LoVo (cell line): ENCODE measurements at places on chromosomes 11 and 22.
A peak's percentile ranks its signal among the peaks of the same experiment; 100 is the strongest.

GRCh38 chr11:37107415-37107814, 509.4 kb upstream of the RAG2 start:
- DNase-seq, result no peak

DNA sequence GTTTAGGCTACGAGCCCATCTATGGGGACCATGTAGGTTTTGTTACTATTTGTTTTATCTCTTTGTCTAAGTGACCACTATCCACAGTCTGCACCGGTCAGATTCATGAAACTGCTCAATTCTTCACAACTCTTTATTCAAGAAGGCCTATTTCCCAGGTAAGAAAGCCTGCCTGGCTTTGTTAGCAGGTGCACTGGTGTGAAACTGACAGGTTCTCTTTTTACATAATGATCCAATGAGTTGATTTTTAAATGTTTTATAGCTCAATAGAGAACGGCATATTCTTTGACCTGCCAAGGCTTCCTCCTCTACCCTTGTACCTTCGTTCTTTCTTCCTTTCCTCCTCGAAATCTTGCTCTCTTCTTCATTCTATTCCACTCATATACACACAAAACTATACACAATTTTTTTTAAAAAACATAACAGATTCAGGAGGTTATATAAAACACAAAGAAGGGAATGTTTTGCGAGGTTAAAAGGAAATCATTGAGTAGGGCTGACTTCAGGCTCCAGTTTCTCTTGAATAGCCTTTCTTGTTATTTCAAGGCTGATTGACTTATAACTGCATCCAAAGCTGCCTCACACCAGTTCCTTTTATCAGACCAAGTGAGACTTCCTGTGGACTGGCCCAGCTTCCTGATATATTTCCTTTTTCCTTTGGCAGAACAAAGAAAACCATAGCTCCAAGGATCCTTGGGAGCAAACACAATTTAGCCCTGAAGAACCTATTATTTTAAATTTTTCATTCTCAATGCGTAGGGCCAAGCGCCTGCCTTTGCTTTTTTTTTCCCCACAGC, 11.4 kb downstream of the FLI1 start:
- DNase-seq, result no peak

DNA sequence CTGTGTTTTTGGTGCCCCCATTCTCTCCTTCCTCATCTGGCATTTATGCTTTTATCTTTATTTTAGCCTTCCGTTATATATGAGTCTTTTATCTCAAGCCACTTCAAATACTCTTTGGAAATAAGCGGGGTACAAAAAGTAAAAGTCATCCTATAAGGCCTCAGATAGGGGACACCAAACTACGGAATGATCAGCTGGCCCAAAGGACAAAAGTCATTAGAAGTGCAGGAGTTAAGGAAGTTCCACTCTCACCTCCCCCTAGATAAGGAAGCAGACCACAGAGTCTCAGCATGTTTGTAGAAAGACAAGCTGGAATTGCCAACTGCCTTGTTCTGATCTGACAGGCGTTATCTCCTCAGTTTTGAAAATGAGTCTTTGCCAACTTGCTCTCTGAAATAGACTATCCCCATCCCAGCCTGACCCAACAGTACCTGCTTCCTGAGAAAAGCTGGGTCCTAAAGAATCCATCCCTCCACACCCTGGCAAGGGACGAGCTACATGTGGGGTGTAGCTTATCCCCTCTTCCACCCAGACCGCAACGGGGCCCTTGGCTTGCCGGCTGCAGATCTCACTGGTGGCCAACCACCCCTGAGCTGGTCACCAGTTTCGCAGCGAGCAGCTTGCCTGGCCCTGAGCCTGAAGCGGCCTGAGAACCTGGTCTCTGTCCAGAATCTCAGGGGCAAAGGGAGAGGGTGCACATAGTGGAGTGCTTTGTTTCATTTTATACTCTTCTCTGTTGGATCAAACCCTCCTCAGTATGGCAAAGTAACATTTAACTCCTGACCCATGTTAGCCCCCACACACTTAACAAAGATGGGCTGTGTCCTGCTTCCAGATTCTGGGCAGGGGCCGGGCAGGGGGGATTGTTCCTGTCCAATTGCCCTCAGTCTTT, 13.8 kb downstream of the FADS2 start:
- no peak for DNase-seq

DNA sequence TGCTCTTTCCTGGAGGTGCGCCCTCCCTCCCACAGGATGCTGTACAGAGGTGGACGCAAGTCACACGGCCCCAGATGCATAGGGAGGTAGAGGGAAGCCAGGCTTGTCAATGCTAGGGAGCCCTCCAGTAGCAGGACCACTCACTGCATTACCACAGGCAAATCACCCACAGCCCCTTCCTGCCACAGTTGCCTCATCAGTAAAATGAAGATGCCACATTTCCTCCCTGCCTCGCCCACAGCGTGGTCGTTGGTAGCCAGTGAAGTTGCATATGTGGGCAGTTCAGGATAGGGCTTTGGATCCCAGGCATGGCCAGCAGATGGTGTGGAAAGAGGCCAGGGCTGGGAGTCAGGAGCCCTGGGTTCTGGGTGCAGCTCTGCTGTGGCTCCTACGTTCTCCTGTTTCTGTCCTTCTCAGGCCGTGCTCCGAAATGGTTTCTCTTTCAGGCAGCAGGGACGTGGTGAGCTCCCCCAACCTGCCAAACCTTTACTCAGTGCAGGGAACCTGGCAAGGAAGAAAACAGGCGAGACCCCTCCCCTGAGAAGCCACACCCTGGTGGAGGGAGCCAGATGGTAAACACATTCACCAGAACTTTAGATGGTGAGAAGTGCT, 22.6 kb downstream of the DAGLA start:
- no peak for DNase-seq

GRCh38 chr22:19582033-19582693, 58.0 kb upstream of the CLDN5 start:
- no peak for DNase-seq

GRCh38 chr11:629237-629583, 2.2 kb upstream of the SCT start:
- DNase-seq, result no peak

DNA sequence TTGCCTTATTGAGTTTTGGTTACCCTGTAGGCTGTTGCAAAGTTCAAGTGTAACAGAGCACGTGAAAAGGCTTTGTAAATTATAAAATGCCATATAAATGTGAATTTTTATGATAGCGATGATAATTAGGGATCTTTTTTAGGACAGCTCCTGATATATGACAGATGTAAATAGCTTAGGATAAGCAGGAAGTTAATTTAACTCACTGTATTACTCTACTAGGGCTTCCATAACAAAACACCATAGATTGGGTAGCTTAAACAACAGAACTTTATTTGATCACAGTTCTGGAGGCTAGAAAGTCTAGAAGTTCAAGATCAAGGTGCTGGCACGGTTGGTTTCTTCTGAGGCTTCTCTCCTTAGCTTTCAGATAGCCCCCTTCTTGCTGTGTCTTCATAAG, 17.0 kb upstream of the PDE3B start:
- DNase-seq, result no peak

GRCh38 chr11:43269254-43269918, 42.4 kb upstream of the API5 start:
- no peak for DNase-seq

GRCh38 chr11:69377953-69378302, 84.0 kb downstream of the MYEOV start:
- no peak for DNase-seq

- DNase-seq, result no peak
These were observed 3.8 kb downstream of the RIC8A start for GRCh38 chr11:211295-211694.

- DNase-seq, result no peak
These were observed 762 bp downstream of the ANKRD13D start for GRCh38 chr11:67289651-67290479.

DNA sequence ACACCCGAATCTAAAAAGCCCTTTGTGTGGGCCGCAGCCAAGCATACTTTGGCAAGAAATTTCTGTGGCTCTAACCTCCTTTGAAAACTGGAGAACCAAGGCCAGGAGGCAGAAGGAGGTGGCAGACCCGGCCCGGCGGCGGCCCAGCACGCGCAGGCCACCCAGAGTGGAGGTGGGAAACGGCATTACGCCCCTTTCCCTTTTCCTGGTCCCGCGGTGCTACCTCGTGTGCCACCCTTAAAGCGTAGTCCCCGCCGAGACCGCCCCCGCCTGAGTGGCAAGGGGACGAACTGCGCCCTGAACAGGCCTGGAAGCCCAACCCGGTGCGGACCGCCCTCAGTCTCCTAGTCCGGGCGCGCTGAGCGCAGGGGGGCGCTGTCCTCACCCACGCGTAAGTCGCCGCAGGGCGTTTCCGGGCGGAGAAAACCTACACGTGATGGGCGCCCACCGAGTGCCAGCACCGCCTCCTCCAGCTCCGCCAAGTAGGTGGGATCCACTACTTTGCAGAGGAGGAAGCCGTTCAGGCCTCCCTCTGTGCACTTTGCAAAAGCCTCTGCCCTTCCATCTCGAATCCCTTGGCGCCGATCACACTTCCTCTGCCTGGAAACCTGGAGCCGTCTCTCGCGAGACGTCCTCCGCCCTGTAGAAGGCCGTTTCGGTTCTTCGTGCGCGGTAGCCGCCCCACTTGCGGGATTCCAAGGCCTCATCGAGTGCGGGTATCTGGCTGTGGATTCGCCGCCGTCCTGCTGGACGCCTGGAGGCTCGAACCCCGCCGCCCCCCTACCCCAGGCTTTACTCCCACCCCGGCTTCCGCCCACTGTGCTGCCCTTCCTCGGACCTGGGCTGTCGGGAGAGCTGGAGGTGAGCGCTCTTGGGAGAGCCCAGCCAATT, at the start of gene ACCS:
Gene ACCS (plus strand): TSS at position 430 of the 891 bp plus-strand sequence. CDS start 1,358 bp downstream, outside the sequence.
- DNase-seq, result peak; percentile 92

DNA sequence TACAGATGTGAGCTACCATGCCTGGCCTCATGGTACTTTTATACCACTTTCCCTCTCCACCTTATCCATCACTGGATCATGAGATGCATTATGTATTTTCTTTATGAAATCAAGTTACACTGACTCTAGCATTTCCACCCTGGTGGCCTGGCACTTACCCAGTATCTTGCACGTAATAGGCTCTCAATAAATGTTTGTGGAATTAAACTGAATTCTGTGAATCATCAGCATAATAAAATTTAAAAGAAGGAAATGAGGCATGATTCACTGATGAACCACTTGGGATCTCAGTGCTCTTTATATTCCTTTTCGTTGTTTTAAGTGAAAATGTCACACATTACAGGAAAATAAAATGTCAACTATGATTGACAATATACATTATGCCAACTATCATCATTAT, 25.1 kb downstream of the ADM start:
- DNase-seq, result no peak

- no peak for DNase-seq
These were observed 17.0 kb downstream of the XRCC6 start for GRCh38 chr22:41638124-41638523.

DNA sequence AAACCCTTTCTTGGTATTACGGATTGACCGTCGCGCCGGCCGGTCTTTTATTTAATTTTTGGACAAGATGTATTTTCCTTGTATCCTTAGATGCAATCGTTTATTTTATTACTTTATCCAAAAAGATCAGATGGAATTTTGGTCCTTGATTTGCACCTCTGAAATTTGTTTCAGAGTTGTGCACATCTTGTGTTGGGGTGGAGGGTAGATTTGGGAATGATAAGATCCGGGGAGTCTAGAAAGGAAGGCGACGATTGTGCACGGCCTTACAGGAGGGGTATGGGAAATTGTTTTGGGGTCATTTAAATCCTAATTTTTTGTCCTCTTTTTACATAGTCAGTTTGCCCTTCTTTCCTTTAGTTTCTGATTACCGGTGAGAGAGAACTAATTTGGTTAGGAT, 1.4 kb downstream of the KDM2A start:
- no peak for DNase-seq

GRCh38 chr11:109970516-109971183, 122.5 kb upstream of the ZC3H12C start:
- DNase-seq, result no peak

DNA sequence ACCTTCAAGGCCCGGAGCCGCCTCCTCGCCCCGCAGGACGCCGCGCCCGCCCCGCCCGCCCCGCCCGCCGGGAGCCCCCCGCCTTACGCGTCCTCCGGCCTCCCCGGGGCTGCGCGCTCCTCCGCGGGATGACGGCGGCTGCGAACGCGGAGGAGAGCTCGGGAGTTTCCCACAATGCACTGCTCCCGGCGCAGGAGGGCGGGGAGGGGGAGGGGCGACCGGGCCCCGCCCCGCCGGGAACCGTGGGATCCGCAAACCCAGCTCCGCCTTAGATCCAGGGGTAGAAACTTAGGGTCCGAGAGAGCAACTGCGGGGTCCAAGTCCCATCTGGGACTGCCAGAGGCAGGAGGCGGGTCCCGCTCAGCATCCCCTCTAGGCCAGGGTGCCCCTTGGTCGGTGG, at the start of gene CEND1:
Gene CEND1 (minus strand): TSS at position 148 of the 400 bp plus-strand sequence. CDS start 1,514 bp downstream, outside the sequence.
- DNase-seq, result no peak

DNA sequence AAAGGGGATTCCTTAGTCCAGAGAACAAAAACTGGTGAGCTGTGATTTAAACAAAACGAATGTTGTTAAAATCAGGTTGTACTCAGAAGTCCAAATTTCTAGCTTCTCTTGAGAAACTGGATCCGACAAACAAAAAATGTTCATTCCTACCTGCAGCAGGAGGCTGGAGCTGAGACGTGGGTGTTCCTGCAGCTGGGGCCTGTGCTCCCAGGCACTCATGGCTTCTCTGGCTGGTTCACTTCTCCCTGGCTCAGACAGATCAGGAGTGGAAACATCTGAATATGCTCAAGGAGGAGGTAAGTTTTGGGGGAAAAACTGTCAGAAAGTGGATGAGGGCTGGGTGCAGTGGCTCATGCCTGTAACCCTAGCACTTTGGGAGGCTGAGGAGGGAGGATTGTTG, 24.7 kb upstream of the PARVB start:
- no peak for DNase-seq

- no peak for DNase-seq
These were observed 16.1 kb downstream of the LRRC75B start for GRCh38 chr22:24576778-24577177.

- no peak for DNase-seq
These were observed 8.4 kb upstream of the OMP start for GRCh38 chr11:77093987-77094840.

GRCh38 chr11:46275964-46276641, 1.4 kb upstream of the CREB3L1 start:
- DNase-seq, result peak; percentile 43

- peak; percentile 91 for DNase-seq
These were observed 47.5 kb upstream of the SCUBE2 start for GRCh38 chr11:9138612-9139579.

GRCh38 chr11:110508786-110509185, 79.0 kb downstream of the FDX1 start:
- DNase-seq, result no peak

DNA sequence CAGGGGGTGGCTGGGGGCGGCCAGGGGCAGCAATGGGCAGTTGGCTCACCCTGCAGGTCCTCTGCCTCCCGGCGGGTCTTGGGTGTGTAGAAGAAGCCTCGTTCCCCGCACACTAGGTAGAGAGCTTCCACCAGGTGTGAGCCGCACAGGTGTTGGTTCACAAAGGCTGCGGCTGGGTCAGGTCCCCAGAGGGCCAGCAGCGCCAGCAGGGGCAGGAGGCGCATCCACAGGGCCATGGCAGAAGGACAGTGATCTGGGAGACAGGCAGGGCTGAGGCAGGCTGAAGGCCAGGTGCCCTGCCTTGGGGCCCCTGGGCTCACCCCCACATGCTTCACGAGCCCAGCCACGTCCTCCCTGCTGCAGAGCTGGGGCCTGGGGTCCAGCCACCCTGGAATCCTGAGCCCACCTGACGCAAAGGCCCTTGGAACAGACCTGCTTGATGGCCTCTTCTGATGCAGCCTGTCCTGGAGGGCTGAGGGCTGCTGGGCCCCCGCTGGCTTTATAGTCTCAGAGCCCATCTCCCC, at the start of gene INS:
Gene INS (minus strand): TSS at position 474 of the 524 bp plus-strand sequence. CDS start 238 bp downstream, at position 236.
- no peak for DNase-seq
